Astrocyte (in vitro differentiated cells and primary cell): ENCODE measurements at places on chromosomes 12 and 14.
A peak's percentile ranks its signal among the peaks of the same experiment; 100 is the strongest.

GRCh38 chr14:50400461-50400860 lies 3.8 kb upstream of the CDKL1 start:
- no peaks in the 10 kb centered on the region for H3K36me3 ChIP-seq
- no peak overlapping the region for H3K27ac ChIP-seq
- H3K4me3 ChIP-seq = no peak overlapping the region
- DNase-seq = no peak
- H3K27me3 ChIP-seq = no peaks in the 10 kb centered on the region
- H3K4me1 ChIP-seq = peaks cover 4% of the 10 kb centered on the region

DNA sequence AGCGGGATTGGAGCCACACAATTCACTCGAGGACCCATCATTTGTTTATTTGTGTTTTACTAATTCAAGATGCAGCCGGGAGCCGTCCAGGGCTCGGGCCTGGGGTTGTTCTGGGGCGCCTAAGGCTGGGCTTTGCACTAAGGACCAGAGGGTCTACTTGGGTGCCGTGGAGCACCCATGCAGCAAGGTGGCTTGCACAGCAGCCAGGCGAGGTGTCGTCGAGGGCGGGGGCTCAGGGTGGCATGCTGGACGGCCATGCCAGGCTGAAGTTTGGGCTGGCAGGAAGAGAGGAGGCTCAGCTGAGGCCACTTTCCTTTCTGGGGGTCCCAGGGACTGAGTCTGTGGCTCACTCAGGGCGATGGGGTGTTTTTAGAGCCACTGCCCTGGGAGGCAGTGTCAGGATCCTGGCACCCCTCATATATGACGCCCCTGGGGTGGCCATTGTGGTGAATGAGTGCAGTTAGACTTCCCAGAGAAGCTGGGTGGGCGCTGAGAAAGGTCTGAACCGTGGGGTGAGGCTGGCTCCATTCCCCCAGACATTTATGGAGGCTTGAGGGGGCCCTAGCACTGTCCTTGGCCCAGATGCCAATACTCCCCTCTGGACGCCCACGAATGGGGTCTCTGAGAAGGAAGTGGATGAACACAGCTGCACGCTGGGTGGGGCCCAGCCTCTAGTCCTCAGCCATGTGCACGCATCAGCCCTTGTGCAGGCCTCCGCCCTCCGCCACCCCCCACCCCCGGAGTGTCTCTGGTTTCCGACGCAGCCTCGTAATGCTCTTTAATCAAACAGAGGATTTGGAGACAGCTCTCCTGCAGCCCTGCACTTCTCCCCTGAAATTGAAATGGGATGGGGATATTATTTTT lies 11.3 kb downstream of the MEG3 start:
- no peak overlapping the region for H3K4me3 ChIP-seq
- no peak overlapping the region for H3K27ac ChIP-seq
- H3K36me3 ChIP-seq = peaks cover 23% of the 10 kb centered on the region
- H3K27me3 ChIP-seq = no peaks in the 10 kb centered on the region
- H3K4me1 ChIP-seq = peaks cover 28% of the 10 kb centered on the region

DNA sequence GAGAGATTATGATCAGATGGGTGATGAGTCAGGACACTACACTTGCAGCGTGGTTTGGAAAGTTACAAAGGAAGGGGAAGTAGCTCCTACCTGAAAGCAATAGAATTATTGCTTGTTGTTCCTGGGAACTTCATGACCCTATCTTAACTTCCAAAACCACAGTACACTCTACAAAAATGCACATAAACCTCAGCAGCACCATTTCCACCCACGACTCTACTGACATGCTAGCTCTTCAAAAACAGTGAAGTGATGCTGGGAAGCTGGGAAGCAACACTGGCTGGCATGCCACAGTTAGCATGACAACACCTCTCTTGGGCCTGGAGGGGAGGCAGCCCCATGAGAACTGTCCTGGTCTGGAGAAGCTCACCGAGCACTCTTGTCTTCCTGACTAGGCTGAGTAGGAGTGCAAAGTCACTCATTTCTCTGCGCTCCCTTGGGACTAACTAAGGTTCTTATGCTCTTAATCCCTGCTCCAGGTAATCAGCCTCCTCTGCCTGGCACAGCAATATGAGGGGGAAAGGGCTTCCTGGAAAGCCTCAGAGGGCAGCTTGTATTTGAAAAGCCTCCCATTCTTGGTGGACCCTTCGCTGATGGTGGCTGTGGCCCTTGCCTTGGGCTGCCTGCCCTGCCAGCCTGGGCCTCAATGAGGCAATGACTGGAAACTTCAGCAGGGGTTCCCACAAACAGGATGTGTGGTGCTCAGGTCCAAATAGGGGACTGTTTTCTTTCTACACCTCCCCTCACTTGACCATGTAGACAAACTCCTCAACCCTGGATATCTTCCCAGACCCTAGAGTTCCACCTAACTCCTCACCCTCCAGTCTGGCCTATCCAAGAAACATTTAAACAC lies 1.2 kb downstream of the KRT3 start:
- no peak overlapping the region for H3K4me3 ChIP-seq
- peaks cover 17% of the 10 kb centered on the region for H3K4me1 ChIP-seq
- peak; percentile 73 for DNase-seq
- H3K36me3 ChIP-seq = no peaks in the 10 kb centered on the region
- H3K27ac ChIP-seq = no peak overlapping the region

GRCh38 chr14:61927520-61927919 lies 165.3 kb downstream of the SNAPC1 start:
- H3K36me3 ChIP-seq = no peaks in the 10 kb centered on the region
- peak overlapping the region; percentile 22 for H3K4me3 ChIP-seq
- peak overlapping the region; percentile 74 for H3K27ac ChIP-seq
- peak; percentile 84 for DNase-seq
- peaks cover 28% of the 10 kb centered on the region for H3K4me1 ChIP-seq
- H3K27me3 ChIP-seq = no peaks in the 10 kb centered on the region

DNA sequence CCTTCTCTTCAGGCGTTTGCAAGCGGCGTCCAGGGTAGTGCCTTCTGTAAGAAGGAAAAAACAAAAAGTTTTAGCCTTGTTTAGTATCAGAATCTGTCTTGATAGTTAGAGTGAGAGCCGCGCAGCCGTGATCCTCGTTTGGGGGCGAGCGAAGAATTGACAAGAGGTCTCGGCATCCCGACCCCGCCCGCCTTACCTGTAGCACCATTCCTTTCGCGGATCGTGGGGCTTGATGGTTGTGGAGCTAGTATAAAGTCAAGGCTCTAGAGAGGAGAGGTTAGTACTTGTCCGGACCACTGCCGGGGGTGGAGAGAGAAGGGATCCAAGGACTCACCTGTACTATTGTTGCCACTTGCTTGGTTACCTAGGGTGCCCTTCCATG lies 494 bp downstream of the TMTC3 start:
- H3K27ac ChIP-seq = peak overlapping the region; percentile 77
- H3K27me3 ChIP-seq = no peaks in the 10 kb centered on the region
- no peak for DNase-seq
- H3K4me3 ChIP-seq = peak overlapping the region; percentile 90
- H3K36me3 ChIP-seq = no peaks in the 10 kb centered on the region
